SHP77 (cell line): ENCODE measurements at places on chromosomes 16 and 17.
A peak's percentile ranks its signal among the peaks of the same experiment; 100 is the strongest.

DNA sequence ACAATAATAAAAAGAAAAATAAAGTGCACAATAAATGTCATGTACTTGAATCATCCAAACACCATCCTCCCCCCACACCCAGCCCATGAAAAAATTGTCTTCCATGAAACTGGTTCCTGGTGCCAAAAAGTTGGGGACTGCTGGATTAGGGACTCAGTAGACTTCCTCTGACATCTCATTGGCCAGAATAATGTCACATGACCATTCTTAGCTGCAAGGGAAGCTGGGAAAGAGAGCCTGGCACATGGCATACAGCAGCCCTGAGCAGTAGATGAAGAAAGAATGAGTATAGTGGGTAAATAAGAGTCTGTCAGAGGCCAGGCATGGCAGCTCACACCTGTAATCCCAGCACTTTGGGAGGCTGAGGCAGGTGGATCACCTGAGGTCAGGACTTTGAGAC, 12.5 kb downstream of the ITPRIPL2 start:
- DNase-seq: no peak

DNA sequence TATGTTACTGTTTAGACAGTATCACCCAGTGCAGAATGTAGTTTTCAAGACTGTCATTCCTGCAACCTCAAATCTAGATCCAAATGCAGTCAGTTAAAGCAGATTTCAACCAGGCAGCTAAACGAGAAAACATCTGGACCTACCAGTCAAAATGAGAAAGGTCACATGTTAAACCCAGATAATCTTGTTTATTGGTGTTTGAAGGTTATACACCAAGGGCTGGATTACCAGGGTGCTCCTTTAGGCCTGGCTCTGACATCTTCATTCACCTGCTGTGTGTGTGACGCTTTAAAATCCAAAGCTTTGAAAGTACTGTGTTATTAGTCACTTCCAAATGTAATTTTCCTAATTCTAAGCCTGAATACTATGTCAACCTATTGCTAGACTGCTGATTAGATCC, 54.9 kb downstream of the IKZF3 start:
- no peak for DNase-seq

GRCh38 chr16:84925092-84925772, 86.1 kb downstream of the ZDHHC7 start:
- DNase-seq: peak; percentile 38

DNA sequence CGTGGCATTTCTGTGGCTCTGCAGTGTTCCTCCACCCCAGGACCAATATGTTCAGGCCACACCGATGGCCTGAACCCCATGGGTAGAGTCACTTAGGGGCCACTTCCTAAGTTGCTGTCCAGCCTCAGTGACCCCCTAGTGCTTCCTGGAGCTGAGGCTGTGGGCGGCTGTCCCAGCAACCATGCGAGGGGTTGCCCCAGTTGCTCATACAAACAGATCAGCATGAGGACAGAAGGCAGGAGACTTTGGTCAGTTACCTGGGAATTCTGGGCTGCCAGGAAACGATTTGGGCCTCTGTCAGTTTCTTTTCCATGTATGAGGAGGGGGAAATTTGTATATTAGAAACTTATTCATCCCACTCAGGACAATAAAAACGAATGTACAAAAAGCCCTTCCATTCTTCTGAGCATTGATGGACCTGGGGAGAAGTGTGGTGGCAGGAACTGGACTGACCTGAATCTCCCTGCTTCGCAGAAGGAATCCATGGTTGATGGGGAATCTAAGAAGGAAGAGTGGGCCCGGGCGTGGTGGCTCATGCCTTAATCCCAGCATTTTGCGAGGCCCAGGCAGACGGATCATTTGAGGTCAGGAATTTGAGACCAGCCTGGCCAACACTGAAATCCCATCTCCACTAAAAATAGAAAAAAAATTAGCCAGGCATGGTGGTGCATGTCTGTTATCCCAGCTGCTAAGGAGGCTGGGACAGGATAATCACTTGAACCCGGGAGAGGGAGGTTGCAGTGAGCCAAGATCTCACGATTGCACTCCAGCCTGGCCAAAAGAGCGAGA, 4.9 kb upstream of the IL32 start:
- DNase-seq: no peak

DNA sequence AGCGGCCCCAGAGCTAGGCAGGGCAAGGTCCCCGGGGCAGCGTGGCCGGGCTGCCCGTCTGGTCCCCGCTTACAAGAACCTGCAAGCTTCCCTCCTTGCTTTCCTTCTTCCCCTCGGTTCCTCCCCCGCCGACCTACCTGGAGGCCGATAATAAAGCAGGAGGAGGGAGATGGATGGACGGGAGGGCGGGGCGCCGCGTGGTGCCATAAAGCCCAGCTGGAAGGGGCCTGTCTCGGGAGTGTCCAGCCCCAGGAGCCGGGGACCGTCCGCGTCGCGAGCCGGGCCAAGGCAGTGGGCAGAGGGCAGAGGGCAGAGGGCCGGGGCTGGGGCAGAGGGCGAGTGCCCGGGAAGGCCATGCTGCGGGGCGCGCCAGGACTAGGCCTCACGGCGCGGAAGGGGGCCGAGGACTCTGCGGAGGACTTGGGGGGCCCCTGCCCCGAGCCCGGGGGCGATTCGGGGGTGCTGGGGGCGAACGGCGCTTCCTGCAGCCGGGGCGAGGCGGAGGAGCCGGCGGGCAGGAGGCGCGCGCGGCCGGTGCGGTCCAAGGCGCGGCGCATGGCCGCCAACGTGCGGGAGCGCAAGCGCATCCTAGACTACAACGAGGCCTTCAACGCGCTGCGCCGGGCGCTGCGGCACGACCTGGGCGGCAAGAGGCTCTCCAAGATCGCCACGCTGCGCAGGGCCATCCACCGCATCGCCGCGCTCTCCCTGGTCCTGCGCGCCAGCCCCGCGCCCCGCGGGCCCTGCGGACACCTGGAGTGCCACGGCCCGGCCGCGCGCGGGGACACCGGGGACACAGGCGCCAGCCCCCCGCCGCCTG, at the start of gene BHLHA9:
BHLHA9 (plus strand) TSS at position 235 of the 820 bp plus-strand sequence; CDS start at position 355, 120 bp downstream.
- DNase-seq: no peak

DNA sequence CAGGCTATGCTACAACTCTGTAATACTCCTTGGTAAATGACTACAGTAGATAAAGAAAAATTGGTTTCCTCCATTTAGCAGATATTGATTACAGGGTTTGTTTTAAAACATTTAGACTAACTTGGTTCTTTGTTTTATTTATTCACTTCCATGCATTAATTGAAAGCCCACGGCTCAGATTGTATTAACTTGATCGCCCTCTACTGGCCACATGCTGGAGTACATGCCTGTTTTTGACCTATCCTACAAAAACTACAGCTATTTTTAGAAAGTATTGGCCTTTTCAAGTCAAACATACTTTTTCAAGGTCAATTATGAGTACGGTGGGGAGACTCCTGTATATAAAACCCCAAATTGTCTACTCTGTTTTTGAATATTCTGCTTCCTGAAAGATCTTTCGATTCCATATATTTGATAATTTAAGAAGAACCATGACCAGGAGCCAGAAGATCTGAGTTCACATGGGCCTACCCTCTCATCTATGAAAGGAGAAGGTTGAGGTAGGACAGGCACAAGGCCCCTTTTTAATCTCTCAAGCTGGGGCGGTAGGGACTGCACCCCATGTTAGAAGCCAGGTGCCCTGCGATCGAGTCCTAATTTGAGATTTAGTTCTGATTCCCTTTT, 51.8 kb downstream of the CA10 start:
- peak; percentile 29 for DNase-seq

DNA sequence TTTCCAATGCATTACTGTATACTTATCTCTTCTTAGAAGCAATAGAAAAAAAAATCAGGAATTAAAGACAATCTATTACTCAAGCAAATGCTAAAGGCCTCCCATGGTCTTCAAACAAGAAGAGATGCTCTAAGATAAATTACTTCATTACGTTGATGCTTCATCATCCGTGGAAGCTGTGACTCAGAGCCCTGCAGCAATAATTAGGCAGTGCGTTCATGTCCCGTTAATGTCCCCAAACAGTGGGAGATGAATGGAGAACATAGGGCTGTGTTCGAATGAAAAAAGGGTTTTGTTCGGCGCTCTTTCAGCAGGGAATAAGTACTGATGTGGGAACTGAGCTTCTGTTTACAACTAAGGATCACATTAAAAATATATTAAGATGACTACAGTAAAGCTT, 15.9 kb upstream of the PDXDC1 start:
- no peak for DNase-seq

GRCh38 chr16:68664297-68664696, 19.2 kb downstream of the CDH3 start:
- DNase-seq: no peak

DNA sequence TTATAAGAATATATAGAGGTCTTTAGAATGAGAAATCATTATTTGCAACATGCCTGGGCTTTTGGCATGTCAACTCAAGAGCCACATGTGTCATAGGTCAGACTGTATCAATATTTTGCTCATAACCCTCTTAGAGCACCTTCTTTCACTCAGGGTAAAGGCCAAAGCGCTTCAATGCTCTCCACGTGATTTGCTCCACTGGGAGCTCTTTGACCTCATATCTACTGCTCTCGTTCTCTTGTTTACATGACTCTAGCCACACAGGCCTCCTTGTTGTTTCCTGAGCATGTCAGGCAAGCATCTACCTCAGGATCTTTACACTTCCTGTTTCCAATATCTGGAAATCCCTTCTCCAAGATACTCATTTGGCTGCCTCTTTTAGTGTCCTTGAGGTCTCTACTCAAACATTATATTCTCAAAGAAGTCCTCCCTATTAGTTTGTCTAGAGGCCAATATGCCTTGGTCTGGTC, 148.4 kb downstream of the TOX3 start:
- DNase-seq: no peak

DNA sequence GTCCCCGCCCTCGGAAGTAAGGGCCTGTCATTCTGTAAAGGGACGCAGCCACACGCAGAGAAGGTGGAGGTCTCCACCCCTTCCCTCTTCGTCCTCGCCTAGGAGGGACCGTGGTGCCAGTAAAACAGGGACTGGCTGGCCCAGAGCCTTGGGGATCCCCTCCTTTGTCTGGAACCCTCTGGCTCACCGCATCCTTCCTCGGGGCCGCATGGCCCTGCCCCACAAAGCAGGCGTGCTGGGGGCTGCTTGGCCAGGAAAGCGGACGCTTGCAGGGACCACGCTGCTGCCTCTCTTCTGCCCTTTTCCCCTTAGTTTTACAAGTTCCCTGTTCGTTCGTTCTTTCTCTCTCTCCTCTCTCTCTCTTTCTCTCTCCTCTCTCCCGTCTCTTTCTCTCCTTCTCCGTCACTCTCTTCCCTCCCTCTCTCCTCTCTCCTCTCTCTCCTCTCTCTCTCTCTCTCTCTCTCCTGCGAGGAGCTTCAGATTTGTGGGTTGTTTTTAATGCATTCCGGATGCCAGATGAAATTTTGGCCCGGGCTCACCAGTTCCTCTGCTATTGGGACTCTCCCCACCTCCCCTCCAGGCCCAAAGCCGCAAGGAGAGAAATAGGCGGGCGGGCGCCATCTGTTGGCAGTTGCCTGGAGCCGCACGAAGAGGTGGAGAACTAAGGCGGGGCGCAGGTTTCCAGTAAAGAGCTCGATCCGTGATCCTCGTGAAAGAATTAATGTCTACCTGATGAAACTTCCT, 35.1 kb upstream of the CDRT4 start:
- DNase-seq: peak; percentile 75

GRCh38 chr17:15490634-15491261, 23.3 kb upstream of the CDRT4 start:
- no peak for DNase-seq

DNA sequence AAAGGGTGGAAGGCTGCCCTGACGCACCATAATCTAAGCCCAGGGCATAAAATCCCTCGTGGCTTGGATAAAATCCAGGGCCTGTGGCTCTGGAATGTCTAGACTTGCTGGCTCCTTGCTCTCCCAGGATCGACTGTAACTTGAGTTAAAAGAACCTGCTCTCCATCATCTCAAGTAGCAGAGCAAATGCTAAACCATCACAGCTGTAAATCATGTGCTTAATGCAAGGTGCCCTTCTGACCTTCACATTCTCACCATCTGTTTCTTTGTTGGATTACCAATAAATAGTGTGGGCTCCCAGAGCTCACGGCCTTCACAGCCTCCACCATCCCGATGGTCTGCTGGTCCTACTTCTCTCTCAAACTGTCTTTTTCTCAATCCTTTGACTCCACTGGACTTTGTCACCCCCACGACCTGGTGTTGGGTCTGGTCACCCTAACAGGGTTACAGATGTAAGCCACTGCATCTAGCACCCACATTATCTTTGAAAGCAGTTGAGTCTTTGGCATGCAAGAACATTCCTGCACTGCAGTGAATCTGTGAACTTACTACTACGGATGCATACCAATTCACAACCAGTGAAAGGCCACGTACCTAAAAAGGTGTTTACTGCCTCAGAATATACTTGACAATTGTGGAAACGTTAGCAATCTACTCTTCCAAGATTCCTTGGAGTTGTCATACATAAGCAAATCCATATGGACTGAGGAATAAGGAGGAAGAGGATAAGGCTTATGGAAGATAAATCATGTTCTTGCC, 15.3 kb downstream of the RSL1D1 start:
- no peak for DNase-seq

DNA sequence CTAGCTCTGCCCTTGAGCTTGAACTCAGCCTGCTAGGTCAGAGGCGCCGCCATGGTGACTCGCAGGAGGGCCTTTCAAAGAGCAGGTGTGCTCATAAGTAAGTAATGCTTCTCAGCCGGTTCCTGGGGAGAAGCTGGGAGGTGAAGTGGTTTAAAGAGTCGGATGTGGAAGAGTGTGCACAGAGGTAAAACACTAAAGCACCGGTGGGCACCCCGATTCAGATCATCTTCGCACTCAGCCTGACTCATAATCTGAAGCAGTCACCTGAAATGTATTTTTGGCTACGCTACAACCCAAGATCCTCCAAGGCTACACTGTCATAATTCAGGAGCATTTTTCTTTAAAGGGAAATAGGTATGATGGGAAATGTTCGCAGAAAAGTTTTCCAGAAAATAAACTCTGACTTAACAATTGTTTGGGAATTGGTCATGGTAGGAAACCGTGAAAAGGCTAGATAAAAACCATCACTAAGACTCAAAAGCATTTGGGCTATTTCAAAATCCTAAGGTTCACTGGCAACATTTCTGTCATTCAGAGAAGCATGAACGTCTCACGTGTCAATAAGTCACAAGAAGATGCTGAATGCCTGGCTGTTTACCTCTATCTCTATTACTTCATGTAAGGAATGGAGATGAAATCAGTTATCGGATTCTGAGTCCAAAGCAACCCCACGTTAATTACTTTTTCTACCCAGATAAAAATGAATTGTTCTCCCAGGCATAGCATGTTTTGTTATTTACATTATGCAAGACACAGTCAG, 17.8 kb downstream of the CDH8 start:
- DNase-seq: no peak

DNA sequence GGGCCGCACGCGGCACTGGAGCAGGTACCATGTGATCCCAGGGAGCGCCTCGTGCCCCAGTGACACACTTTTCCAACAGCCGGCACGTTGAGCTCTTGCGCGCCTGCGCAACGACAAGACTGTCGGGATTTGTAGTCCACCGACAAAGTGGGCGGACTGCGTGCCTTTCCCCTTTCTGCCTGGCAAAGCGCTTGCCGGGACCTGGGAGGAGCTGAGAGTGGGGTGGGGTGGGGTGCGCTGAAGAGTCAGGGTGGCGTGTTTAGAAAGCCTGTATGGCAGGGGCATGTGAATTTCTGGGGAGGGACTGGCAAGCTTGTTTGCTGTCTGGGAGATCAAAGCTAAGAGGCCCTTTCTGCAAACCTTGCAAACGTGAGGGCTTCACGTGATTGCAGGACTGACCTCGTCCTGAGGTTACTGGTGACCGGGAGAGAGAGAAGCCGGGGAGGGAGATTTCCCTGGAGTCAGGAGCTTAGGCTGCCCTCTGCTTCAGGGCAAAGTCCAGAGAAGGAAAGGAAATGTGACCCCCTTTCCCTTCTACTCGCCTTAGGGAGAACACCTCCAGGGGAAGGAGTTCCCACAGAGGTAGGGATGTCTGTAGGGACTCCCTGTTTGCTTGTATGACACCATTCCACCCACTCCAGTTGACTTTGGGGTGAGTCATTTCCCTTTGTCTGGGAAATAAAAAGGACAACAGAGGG, 429 bp upstream of the NR1D1 start:
- peak; percentile 95 for DNase-seq
